NCI-H1417 (cell line): ENCODE measurements at places on chromosomes 2 and 18.

GRCh38 chr2:189074506-189074905, 100.3 kb downstream of the COL3A1 start:
- no peak for DNase-seq

DNA sequence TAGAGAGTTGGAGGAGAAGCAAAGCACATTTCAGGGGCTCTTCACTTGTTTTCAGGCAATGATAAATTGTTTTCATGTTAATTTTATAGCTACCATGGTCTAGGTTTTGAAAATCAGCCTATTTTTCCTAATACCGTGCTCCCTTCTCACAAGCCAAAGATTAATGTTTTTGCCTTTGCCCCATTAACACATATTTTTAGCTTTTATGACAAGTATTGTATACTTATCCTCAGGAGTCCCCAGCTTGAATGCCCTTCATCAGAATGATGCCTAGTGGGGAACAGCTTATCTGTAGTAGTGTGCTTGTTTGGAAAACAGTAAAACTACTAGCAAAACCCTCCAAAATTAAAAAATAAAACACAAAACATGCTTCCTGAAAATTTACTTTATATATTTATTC, 194.0 kb downstream of the LNPK start:
- no peak for DNase-seq

GRCh38 chr18:34890486-34891085, 150.6 kb upstream of the MAPRE2 start:
- no peak for DNase-seq

DNA sequence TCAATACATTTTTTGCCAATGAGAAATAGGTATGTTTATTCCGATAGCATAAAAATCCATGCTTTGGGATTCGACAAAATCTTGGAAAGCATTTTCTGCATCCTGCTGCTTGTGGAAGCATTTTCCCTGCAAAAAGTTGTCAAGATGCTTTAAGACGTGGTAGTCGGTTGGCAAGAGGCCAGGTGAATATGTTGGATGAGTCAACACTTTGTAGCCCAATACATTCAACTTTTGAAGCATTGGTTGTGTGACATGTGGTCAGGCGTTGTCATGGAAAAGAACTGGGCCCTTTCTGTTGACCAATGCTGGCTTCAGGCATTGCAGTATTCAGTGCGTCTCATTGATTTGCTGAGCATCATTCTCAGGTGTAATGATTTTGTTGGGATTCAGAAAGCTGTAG, 764.5 kb downstream of the TRIB2 start:
- DNase-seq = no peak

GRCh38 chr2:201866643-201867473, 60.5 kb downstream of the CDK15 start:
- DNase-seq = no peak

DNA sequence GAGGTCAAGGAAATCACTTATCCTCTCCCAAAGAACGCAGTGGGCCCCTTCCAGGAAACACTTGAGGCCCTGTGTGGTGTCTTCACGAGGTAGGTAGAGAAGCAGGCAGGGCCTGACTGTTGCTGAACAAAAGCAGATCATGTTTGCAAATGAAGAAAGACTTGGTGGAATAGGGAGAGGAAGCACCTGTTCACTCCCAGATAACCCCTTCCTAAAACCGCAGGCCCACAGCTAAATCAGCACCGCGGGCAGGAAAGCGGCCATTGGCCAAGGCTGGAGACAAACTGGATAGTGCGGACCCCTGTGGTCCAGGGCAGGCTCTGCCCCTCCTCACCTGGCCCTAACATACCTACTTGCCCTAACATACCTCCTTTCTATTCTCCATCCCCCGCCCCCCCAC, 64.9 kb upstream of the KLHL29 start:
- DNase-seq = no peak

DNA sequence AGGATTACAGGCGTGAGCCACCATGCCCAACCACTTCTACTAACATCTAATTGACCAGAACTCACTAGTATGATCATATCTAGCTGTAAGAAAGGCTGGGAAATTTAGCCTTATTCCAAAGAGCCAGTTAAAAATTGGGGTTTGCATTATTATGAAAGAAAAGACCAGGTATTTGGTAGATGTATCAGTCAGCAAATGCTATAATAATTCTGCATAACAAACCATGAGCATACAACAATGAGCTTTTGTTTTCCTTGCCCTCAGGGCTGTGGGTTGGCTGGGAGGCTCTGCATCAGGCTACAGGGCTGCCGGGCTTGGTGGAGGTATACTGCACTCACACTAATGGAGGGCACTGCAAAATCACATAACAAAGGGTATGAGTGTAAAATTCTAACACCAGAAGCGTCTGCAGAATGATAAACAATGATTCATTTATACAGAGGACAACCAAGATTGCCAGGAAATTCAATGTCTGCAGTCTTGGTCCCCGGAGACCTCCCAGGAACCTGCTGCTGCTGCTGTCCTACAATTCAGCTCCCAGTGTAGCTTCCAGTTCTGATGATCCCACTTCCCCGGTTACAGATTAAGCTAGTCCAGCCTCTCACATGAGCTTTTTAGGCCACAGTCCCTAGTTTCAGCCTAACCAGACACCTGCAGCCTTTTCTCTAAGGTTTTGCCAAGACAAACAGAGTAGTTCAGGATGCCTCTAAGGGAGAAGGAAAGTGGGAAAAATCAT, 32.2 kb upstream of the ST3GAL5 start:
- DNase-seq = no peak
